Caco-2 (cell line): ENCODE measurements at places on chromosomes 7 and 10.

DNA sequence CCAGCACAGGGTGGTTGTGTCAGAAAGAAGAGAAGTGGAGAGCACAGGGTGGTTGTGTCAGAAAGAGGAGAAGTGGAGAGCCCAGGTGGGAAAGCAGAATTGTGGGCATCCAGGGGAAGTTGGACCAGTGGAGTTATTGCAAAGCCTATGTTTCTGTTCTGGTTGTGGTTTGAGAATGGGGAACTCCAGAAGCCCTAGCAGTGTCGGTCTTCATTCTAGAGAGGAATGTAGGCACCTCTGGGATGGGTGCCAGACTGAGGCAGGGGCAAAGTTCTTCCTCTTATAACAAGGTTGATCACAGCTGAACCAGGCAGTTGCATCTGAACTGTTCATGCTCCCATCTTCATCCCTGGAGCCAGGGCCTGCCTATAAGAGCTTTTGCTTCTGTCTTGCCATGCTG is 954 bp downstream of the FSCN3 start:
- DNase-seq: no peak

DNA sequence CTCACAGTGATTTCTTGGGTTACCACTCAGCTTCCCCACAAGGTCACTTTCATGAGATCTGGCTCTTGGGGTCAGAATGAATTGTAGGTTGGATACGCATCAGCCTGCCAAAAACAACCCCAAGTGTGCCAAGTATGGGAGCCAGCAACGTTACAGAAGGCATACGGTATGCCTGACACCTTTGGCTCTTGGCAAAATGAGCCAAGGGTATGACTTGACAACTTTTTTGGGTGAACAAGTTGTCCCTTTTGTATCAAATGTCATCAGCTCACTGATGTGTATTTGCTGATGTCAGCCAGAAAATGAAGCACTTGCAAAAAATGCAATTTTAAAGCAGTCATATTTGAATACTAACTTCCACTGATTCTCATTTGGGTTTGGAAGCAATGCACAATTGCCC is 168.4 kb downstream of the CACNB2 start:
- no peak for DNase-seq

- DNase-seq: no peak
Observed at GRCh38 chr10:6056411-6057135, 5.6 kb downstream of the IL2RA start.

DNA sequence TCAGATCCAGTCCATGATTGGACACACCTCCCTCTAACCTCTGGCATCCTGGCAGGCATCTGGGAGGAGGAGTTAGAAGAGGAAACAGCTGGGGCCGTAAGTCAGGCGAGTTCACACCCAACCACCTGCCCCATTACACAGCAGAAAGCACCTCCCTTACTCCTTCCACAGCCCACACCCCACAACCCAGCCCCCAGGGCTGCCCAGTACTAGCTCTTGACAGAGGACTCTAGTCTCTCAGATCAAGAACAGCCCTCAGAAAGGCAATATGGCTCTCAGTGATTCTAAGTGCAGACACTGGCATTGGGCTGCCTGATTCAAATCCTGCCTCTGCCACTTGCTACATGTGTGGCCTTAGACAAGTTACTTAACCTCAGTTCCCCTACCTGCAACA is 34.1 kb downstream of the KCNMA1 start:
- no peak for DNase-seq

- DNase-seq: no peak
Observed at GRCh38 chr10:43861966-43862751, 213.5 kb upstream of the ZNF32 start.

- no peak for DNase-seq
Observed at GRCh38 chr10:81969136-81969535, 94.1 kb downstream of the NRG3 start.

DNA sequence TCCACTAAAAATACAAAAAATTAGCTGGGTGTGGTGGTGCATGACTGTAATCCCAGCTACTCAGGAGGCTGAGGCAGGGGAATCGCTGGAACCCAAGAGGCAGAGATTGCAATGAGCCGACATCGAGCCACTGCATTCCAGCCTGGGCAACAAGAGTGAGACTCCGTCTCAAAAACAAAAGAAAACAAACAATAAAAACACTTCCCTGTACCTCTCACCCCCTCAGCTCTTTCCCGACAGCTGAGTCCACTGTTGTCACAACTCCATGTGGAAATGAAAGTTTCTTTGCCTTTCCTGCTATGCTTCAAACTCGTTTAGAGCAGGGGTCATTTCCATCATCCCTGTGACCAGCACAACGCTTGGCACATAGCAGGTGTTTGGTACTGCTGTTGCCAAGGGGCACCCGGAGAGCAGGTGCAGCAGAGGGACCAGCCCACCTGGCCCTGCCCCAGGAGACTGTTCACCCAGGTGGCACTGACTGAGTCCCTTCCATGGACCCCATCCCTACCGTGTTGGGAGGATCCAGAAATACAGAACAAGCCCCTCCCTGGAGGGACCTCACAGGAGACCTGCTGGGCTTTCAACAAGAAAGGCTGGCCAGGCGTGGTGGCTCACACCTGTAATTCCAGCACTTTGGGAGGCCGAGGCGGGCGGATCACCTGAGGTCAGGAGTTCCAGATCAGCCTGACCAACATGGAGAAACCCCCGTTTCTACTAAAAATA is 4.9 kb downstream of the TMEM130 start:
- DNase-seq: no peak

- no peak for DNase-seq
Observed at GRCh38 chr7:157908006-157908782, 571.4 kb downstream of the DNAJB6 start.

GRCh38 chr7:44796034-44796503 is 412 bp upstream of the PPIA start:
- DNase-seq: no peak
